PC-3 (cell line): ENCODE measurements at places on chromosomes 12 and 14. TPM values are rescaled to one million over a fixed set of nuclear protein-coding genes. Genes with fewer than 3 reads are reported as not detected.

The CLEC1A gene
- total RNA-seq: not detected in 2 replicates

The SMIM41 gene
- total RNA-seq: not detected in 2 replicates

The ADCY6 gene
- 19.0 and 24.4 TPM in 2 replicates for total RNA-seq

The DLK1 gene
- total RNA-seq: not detected in 2 replicates

The SYT1 gene
- total RNA-seq: 0.12 and 0.51 TPM in 2 replicates
